ENCODE measurements at places on chromosomes 4 and X.

DNA sequence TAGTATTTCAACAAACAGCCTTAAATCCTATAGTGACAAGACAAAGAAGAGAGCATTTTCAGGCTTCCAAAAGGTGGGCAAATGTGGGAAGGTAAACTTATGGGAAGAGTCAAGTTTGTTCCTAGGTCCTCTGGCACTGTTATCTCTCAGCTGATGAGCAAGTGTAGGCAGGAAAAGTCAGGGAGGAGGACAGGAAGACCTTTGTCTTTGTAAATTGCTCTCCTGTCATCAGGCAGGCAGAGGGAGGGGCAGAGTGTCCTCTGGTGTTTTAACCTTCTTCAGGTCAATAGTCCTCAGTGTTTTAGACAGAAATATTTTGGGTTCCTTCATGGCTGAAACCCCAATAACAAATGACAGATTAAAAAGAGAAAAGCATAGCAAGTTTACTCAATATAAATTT lies 13.5 kb upstream of the GEMIN8 start:
- ATAC-seq: no peak

GRCh38 chr4:37224854-37225253 lies 19.7 kb upstream of the NWD2 start:
- peak; percentile 41 for ATAC-seq

GRCh38 chrX:13485167-13485566 lies 84.2 kb upstream of the EGFL6 start:
- ATAC-seq: no peak

- ATAC-seq: no peak
Measured at GRCh38 chrX:93637591-93637990, 35.8 kb downstream of the NAP1L3 start.

Measured in gastroesophageal sphincter (tissue), 4 donors.